Stimulated activated CD4-positive, alpha-beta T cell treated with anti-CD3 and anti-CD28 coated beads, Interleukin-1b, Interleukin-23, amount 100 ng/mL, for 1 hour (primary cell): ENCODE measurements at places on chromosomes 6 and 20.

GRCh38 chr6:44131892-44132291 lies 4.5 kb downstream of the TMEM63B start:
- DNase-seq, result no peak

GRCh38 chr6:15827496-15828255 lies 164.8 kb upstream of the DTNBP1 start:
- DNase-seq, result no peak

GRCh38 chr20:58661598-58662473 lies 10.8 kb downstream of the STX16 start:
- no peak for DNase-seq

GRCh38 chr6:142808405-142809061 lies 136.4 kb downstream of the HIVEP2 start:
- no peak for DNase-seq

DNA sequence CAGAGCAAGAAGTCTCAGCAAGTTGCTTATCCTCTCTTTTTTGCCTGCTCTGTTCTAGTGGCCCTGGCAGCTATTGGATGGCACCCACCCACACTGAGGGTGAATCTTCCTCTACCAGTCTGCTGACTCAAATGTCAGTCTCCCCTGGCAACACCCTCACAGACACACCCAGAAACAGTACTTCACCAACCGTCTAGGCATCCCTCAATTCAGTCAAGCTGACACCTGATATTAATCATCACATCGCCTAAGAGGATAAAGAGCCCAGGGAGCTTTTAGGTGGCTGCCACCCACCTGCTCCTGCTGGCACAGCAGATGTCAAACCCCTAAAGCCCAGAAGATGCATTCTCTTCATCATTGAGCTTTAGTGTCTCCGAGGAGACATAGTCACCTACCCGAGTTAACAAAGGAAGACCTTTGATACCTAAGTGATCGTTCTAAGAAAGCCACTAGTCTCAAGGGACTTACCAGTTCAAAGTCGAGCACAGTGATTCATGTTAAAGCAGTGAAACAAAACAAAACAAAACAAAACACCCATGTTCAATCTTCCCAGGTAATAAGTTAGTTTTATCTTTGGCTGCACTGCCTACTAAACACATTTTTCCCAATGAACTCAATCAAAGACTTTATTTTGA lies 97.7 kb upstream of the KCNQ5 start:
- DNase-seq, result no peak

GRCh38 chr6:108736002-108736361 lies 112.2 kb upstream of the ARMC2 start:
- no peak for DNase-seq

DNA sequence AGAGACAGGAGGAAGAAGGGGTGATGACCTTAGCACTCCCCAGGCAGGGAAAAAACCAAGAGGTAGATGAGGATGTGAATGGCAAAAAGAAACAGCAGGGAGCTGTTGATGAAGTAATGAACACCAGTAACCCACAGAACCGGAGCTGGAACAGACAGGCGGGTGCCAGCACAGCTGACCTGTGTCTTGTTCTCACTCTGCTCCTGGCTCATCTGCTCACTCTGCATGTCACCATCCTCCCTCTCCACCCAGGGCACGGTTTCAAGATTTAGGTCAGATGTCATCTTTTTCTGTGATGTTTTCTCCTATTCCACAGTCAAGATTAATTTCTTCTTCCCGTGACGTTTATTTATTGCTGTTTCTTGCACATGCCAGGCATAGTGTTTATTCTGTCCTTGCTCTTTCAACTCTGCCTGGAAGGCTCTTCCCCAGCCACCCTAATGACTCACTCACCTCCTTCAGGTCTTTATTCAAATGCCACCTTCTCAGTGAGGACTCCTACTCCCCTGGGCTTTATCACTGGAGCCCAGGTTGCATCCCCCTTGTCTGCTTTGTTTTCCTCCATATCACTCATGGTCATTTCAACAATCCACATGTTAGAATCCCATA lies 164.5 kb upstream of the HDAC2 start:
- no peak for DNase-seq

GRCh38 chr20:18005170-18005989 lies 36.6 kb downstream of the MGME1 start:
- DNase-seq, result no peak

GRCh38 chr6:90534337-90535025 lies 52.4 kb downstream of the MAP3K7 start:
- DNase-seq, result no peak

DNA sequence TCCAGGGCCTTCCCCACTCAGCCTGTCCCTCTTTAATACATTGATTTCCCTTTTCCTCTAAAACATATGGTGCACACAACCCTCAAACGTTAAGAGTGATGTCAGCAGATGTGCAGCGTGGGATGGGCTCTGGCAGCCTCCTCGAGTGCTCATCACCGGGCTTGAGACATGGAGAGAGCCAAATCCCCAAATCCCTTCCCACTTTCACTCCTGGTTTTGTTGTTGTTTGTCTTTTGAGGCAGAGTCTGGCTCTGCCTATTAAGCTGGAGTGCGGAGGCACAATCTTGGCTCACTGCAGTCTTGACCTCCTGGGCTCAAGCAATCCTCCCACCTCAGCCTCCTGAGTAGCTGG lies 5.8 kb upstream of the PLTP start:
- DNase-seq, result no peak

- no peak for DNase-seq
These were observed 327.9 kb upstream of the SOX4 start for GRCh38 chr6:21265730-21266044.

- no peak for DNase-seq
These were observed 93.7 kb downstream of the PPP1R14C start for GRCh38 chr6:150236544-150236943.

DNA sequence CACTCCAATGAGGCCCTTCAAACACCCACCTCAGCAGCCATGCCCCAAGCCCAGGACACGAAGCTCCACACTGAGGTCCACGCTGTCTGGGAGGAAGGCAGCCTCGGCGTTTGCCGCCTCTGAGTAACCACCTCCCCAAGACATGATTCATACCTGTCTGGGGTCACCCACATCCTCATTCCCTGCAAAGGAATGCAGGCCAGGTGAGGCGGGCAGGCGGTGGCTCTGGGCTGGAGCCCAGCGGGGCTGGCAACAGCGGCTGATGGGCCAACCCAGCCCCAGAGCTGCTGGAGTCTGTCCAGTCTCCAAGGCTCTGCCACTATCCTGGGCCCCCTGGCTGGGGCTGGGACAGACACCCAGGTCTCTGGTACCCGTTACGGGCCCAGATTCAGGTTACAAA lies 14.8 kb downstream of the PMEPA1 start:
- no peak for DNase-seq

- DNase-seq, result no peak
These were observed 203.8 kb upstream of the PCSK2 start for GRCh38 chr20:17023036-17023435.

DNA sequence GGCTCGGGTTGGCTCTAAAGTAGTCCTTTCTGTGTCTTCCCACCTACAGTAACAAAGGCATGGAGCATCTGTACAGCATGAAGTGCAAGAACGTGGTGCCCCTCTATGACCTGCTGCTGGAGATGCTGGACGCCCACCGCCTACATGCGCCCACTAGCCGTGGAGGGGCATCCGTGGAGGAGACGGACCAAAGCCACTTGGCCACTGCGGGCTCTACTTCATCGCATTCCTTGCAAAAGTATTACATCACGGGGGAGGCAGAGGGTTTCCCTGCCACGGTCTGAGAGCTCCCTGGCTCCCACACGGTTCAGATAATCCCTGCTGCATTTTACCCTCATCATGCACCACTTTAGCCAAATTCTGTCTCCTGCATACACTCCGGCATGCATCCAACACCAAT lies 291.2 kb downstream of the ESR1 start:
- DNase-seq, result no peak

GRCh38 chr6:55130806-55131324 lies 43.5 kb upstream of the HCRTR2 start:
- no peak for DNase-seq

DNA sequence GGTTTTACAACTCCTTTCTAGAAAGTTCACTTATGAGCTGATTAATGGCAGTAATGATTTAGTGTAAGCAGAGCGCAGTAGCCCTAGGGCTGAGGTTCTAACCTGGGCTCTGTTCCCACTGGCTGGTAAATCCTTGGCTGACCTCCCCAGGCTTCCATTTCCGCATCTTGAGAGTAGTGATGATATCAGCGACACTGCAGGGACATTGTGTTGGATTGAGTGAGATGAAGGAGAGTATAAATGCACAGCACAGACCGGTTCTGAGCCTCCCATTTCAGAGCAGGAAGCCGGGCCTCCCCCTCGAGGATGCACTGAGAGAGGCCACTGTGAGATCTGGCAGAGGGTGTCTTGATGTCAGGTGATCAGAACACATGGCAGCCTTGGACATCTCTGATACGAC lies 477.2 kb upstream of the SULF2 start:
- no peak for DNase-seq

DNA sequence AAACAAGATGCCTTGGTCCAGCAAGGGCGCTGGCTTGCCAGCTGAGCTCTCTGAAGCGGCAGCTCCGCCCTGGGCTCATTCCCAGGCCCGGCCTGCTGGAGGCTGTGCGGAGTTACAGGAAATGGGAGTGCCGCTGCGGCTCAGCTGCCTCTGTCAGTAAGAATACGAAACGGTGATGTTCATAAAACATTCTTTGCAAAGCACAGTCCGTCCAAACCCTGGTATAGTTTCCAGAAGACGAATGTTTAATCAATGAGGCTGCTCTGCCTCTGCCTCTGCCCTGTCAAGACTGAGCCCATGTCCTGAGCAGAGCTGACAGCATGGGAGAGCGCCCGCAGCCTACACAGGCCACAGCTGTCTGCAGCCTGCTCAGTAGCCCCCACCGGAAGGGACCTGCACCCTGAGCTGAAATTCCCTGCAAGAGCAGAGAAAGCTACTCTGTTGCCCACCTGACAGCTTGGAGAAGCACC lies 153.3 kb upstream of the SNX9 start:
- DNase-seq, result no peak

GRCh38 chr20:8853805-8854338 lies 215.0 kb upstream of the PLCB4 start:
- DNase-seq, result no peak

- DNase-seq, result no peak
These were observed 258.1 kb downstream of the ZNF217 start for GRCh38 chr20:53335555-53335954.
